ENCODE measurements at places on chromosomes 5 and 9.

DNA sequence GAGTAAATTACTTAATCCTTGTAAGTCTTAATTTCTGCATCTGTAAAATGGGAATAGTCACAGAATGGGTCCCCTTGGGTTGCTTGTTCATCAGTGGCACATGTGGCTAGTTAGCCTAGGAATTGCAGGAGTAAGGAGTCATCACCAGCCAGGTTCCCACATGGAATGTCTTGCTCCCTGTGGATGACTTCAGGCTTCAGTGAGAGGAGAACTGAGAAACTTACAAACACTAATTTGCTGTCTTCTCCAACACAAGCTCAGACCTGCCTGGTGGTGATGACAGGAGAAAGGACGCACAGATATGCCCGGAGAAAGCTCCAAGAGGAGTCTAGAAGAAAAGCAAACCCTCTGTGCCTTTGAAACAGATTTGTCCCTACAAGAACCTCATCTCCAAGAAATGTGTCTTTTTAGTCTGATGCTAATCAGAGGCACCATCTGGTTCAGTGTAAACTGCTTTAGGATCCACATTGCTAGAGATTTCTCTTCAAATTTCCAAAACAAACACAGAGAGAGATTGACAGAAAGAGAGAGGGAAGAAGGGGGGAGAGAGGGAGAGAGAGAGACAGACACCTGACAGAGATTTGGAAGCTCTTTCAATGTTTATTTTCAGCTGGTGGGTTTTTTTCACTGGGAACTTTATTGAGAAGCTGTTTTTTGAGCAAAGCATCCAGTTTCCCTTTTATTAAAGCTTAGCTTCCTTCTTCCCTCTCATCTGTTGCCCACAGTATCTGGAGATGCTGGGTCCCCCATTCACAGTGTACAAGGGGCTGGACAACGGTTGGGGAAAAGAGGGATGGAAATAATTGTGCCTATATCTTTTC, 128.3 kb downstream of the DOCK2 start:
- DNase-seq: peak; percentile 9

GRCh38 chr9:80874276-80874675, 815.1 kb downstream of the TLE1 start:
- DNase-seq: no peak

- DNase-seq: no peak
These were observed 482.6 kb downstream of the DMAC1 start for GRCh38 chr9:7316967-7317366.

DNA sequence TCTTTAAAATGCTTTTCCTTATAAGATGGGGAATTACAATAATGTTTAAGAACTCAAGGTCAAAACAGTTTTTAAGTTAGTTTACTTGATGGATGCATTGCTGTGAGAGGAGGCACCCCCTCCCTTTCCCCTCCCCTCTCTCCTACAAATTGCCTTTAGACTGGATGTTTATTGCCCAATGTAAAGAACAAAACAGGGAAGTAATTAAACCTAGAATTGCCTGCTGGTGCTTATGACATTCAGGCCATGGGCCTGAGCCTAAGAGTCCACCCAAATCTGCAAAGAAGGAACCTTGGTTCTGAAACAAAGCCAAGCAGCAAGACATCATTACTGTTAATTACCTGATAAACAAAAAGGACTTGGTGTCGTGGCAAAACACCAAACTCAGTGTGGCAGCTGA, 630.3 kb downstream of the ISL1 start:
- DNase-seq: no peak

DNA sequence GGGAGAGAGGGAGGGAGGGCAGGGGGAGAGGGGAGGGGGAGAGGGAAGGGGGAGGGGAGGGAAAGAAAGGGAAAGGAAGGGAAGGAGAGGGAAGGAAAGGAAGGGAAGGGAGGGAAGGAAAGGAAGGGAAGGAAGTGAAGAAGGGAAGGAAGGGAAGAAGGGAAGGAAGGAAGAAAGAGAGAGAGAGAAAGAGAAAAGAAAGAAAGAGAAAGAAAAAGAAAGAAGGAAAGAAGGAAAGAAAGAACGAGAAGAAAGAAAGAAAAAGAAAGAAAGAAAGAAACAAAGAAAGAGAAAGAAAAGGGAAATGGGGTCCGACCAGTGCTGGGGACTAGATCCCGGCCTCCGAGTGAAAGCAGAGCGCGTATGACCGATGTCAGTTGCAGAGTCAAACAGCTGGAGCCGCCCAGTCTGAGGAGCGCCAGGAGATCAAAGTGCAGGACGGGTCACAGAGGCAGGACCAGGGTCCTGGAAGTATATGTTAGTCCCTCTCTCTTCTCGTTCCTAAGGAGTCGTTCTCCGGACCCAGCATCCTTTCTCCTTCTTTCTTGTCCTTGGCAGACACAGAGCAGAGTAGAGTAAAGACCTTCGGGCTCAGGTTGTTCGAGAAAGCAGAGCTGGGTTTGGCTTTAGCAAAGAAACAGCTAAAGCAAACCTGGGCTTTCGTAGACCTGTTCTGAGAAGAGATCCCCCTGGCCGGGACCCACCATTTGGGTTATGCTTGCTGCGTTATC, 305.4 kb upstream of the MSX2 start:
- DNase-seq: no peak

DNA sequence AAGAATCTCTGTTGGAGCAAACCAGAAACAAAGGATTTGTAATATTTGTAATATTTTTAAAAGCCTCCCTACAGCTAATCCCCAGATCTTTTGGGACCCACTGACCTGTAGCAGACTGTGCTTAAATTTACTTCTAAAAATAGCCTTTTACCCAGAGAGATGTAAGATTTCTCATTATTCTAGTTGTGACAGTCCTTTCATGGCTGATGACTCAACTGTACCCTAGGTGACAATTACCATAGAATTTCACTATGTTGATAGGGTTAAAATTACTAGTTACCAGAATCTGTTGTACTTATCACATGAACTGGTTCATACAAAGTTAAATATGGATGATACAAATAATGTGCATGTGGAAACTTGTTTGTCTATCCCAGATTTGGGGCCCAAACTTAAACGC, 543.9 kb upstream of the SEMA6A start:
- DNase-seq: no peak

- no peak for DNase-seq
These were observed 21.1 kb upstream of the EEIG1 start for GRCh38 chr9:128001779-128002298.

- DNase-seq: no peak
These were observed 102.9 kb downstream of the FRMD3 start for GRCh38 chr9:83435301-83435700.

- no peak for DNase-seq
These were observed 460.8 kb downstream of the MTRR start for GRCh38 chr5:8329773-8330172.

DNA sequence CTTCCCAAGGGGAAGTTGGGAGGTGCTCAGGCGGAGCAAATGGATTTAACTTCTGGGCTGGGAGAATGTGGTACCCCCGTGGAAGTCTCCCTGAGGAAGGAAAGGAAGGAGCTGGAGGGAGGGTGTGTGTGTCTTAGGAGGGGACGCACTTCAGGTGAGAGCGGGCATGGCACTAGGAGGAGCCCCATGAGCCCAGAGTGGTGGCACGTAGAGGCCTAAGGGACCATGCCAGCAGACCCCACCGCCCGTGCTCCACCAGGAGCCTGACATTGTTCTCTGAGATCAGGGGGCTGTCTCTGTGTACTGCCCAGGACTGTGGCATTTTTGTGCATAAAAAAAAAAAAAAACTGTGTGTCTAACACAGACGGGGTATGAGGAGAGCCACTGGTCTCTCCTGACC, 18.5 kb upstream of the AHRR start:
- DNase-seq: no peak

DNA sequence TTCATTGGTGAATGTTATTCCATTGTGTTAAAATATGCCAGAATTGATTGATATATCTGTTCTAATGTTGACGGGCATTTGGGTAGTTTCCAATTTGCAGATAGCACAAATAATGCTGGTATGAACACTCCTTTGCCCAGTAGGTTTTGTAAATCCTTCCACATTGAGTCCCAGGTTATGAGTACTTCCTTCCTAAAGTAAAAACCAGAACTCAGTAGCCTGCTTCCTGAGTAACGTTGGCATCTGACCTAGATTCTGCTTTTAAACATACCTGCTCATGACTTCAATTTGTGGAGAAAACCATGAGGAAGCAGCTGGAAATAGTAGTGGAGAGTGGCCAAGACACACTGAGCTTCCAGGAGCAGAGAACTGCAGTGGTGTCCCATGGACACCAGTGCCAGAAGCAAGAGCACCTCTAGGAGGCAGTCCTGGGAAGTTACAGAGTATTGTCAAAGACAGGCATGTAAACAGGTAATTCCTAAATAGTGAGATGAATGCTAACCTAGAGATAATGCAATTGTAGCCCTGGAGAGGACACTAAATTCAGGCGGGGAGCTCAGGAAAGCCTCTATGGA, 24.3 kb upstream of the RASGRF2 start:
- no peak for DNase-seq

DNA sequence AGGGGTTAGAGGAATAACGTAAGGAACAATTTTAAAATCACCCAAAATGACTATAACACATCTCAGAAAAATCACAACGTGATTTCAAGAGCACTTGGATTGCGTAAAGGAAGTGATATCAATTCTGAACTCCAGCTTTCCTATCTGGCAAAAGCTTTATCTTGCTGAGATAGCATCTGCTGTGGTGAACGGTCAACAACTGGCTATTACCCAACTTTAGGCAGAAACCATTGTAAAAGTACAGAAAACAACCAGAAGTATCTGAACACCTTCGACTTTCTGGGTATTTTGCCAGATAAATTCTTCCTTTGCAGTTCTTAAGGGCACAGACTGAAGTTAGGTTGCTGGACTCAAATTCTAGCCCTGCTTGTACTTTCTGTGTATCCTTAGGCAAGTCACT, 9.2 kb downstream of the ABLIM3 start:
- DNase-seq: no peak

GRCh38 chr9:25681266-25681665, 3.0 kb upstream of the TUSC1 start:
- DNase-seq: no peak

DNA sequence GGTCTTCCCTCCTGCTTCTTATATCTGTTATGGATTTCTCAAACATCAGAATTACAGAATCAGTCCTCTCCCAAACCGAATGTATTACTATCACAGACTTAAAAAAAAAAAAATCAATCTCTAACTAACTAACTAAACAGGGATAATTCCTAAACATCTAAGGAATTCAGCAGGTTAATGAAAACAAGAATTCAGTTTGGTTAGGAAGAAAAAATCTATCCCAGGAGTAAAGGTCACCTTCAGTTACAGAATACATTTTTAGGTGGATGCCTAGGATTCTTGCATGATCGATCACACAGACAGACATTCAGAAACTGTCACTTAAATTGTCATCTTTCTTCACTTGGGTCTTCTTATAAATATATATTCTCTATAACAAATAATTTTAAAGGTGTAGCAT, 11.5 kb downstream of the PTAR1 start:
- no peak for DNase-seq

DNA sequence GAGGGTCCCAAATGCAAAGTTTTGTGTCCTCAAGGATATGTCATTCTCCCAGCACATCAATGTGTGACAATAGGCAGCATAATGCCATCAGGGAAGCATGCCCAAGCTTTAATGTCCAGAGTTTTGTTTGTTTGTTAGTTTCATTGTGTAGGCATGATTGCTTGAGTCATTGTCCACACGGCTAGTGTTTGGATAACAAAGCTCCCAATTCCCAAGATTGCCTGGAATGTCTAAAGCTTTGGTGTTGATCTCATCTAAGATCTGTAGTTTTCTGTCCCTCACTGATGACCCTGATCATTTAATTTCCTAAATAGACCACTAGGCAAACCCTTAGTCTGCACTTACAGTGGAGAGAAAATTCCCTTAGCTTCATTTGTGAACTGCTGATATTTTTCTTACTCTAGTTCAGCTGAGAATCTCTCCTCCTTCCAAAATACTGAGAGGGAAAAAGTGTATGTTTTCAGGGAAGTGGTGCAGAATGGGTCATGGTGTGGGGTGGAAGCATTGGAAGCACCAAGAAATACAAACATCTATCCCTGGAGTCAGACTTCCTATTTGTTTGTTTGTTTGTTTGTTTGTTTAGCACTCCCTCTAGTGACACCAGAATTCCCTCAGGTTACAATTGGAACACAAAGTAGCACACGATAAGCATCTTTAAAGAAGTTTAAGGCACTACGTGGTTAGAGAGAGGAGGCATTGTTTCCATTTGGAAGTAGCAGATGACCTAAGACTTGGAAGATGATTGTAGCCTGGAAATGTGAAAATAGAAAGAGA, 127.1 kb downstream of the PRDM6 start:
- DNase-seq: no peak

DNA sequence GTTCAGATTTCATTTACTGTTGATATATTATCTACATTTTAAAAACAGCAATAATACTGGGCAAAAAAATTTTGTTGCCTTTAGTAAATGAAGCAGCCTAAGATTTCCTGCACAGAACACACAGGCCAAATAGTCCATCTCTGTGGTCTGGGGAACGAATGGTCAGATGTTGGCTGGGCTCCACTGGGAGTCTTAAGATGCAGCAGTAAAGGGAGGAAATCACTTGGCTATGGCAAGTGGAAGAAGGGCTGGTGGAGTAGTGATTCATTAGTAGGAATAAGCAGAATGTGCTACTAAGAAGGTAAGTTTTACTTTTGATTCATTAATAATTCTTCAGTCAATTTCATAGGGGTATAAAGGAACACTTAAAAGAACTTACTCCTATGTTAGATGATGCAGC, 91.1 kb upstream of the ARRDC3 start:
- DNase-seq: no peak

GRCh38 chr5:54469622-54470021, 14.1 kb downstream of the HSPB3 start:
- no peak for DNase-seq

- no peak for DNase-seq
These were observed 151.3 kb upstream of the TRPC7 start for GRCh38 chr5:136516637-136517036.

- no peak for DNase-seq
These were observed 7.0 kb upstream of the IL3 start for GRCh38 chr5:132053483-132053882.

DNA sequence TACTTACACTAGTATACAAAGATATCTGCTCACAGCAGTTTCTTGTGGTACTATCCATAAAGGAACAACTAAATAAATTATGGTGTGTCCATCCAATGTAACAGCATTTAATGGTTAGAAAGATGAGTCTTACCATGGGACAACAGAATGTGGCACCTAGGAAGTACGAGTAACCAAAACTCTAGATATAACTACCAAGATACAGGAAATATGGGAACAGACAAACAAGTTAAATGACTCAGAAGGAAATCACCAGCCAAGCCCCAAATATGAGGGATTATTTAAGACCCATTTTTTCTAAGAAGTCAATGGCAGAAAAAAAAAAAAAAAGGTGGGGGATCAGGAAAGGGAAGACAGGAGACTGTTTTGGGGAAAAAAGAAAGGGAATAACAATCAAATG, 294.8 kb downstream of the PRELID2 start:
- no peak for DNase-seq

GRCh38 chr5:65967288-65968066, 41.1 kb downstream of the ERBIN start:
- DNase-seq: no peak

GRCh38 chr9:133585481-133586351, 23.5 kb downstream of the FAM163B start:
- no peak for DNase-seq

GRCh38 chr5:80300125-80300524, 19.7 kb upstream of the SPZ1 start:
- no peak for DNase-seq

Data from DMS 273 treated with DMSO at 0.1 percent for 48 hours (cell line).